ENCODE measurements at places on chromosomes 7 and 10.
A peak's percentile ranks its signal among the peaks of the same experiment; 100 is the strongest.

GRCh38 chr10:88473989-88474883 is 108.9 kb downstream of the RNLS start:
- peak; percentile 26 for DNase-seq

DNA sequence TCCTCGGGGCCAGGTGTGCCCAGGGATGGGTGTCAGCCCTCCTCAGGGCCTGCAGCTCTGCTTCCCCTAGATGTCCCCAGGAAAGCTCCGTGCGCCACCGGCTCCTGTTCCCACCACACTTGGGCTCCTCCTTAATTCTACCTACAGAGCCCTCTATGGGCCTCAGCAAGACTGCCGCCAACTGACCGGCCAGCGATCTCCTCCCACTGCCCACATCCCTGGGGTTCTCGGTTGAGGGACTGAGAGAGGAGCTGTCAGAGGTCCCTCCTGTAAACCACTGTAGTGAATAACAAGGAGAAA is 5.3 kb upstream of the LDB3 start:
- no peak for DNase-seq

DNA sequence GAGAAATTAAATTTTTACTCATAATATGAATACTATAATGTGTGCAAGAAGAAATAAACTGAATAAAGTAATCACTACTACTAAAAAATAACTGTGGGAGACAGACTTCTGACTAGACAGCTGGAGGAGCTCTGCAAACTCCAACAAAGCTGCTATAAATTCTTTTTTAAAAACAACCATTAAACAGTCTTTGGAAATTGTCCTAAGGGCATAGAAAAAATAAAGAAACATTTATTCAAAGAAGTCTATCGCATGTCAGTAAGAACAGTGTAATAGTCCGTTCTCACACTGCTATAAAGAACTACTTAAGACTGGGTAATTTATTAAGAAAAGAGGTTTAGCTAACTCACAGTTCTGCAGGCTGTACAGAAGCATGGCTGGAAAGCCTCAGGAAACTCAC is 56.0 kb downstream of the ZPBP start:
- no peak for DNase-seq

DNA sequence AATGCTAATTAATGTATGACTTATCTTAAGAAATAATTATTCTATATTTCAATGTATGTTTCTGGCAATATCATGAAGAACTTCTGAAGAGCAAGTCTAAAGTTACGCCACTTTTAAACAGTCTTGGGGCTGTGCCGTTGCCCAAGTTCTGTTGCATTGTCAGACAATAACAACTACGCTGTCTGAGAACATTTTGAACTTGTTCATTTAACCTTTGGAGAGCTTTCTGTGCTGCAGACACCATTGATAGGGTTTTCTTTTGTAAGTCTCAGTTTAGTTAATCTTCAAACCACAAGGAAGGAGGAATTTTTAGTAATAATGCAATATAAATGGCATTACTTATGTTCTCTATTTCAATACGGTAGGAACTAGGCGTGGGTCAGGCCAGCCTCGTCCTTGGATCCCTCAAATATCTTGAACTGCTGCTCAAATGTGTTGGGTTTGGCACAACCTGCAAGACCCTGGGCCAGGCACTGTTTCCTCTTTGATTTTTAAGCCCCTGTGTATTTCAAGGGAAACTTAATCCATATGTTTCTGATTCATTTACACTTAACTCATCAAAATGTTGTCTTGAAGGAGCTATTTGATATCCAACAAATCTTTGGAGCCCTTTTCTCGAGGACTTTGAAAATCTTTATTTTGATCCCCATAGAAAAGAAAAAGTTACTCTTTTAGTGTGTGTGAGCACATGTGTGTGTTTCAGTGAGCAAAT is 215.5 kb downstream of the INHBA start:
- no peak for DNase-seq

- no peak for DNase-seq
Observed at GRCh38 chr10:61993711-61994401, 92.4 kb downstream of the ARID5B start.
